Suprapubic skin (tissue), 4 donors: ENCODE measurements at places on chromosomes 4 and X. TPM values are rescaled to one million over a fixed set of nuclear protein-coding genes. Genes with fewer than 3 reads are reported as not detected.

DNA sequence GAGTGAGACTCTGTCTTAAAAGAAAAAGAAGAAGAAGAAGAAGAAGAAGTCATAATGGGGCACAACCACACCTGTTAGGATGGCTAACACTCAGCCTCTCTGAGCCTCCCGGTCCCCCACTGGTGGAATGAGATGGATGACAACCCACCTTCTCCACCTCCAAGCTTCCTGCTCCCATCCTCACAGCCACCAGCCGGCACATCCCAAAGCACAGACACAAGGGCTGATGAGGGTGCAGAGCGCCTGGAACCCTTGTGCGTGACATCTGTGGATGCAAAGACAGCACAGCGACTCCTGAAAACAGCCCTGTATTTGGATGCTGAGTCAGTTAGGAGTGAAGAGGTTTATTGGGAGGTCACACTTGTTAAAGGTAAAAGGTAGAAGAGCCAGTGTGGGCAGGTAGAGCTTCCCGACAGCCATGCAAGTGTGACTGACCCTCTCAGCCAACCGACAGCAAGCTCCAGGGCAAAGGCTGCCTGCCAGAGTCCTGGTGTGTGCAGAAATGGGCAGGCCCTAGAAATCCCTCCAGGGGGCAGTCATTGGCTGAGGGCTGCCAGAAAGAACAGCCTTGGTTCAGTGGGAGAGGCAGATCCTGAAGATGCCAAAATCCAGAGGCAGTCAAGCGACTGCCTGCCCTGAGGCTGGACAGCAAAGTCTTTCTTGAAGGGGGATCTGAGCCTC lies 26.6 kb upstream of the MAN2B2 start:
- no peaks in the 10 kb centered on the region for H3K4me1 ChIP-seq
- no peak overlapping the region for H3K27ac ChIP-seq
- no peak for DNase-seq
- H3K27me3 ChIP-seq = peaks cover 51% of the 10 kb centered on the region

DNA sequence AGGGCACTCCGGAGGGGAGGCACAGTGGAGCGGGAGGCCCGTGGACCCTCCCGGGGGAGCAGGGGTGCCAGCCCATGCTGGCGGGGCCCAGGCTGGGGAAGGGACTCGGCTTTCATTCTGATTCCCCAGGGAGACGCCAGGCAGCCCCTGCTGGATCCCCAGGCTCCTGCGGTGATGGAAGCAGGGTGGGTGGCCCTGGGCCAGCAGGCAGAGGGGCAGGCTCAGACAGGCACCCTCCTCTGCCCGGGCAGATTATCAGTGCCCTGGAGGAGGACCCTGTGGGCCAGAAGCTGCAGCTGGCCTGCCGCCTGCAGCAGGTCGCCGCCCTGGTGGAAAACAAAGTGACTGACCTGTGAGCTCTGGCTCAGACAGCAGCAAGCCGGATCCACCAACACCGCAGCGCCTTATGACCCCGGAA lies 2.1 kb upstream of the SRPK3 start:
- H3K4me1 ChIP-seq = peaks cover 25% of the 10 kb centered on the region
- no peak for DNase-seq
- H3K27me3 ChIP-seq = no peaks in the 10 kb centered on the region
- no peak overlapping the region for H3K4me3 ChIP-seq
- no peak overlapping the region for H3K27ac ChIP-seq

GRCh38 chr4:31193521-31193920 lies 473.4 kb downstream of the PCDH7 start:
- no peak overlapping the region for H3K27ac ChIP-seq
- no peak overlapping the region for H3K4me3 ChIP-seq
- H3K4me1 ChIP-seq = no peaks in the 10 kb centered on the region
- no peaks in the 10 kb centered on the region for H3K36me3 ChIP-seq

GRCh38 chrX:79366873-79367749 lies at the start of gene ITM2A:
TSS of gene ITM2A (minus strand) at chrX:79367334. CDS start at chrX:79367215, 119 bp downstream.
- peak; percentile 71 for DNase-seq
- H3K27ac ChIP-seq = peak within 1 kb of the TSS; percentile 65
- H3K4me1 ChIP-seq = no peaks in the 10 kb centered on the region
- no peaks in the 10 kb centered on the region for H3K36me3 ChIP-seq
- no peaks in the 10 kb centered on the region for H3K27me3 ChIP-seq
- peak within 1 kb of the TSS; percentile 54 for H3K4me3 ChIP-seq

DNA sequence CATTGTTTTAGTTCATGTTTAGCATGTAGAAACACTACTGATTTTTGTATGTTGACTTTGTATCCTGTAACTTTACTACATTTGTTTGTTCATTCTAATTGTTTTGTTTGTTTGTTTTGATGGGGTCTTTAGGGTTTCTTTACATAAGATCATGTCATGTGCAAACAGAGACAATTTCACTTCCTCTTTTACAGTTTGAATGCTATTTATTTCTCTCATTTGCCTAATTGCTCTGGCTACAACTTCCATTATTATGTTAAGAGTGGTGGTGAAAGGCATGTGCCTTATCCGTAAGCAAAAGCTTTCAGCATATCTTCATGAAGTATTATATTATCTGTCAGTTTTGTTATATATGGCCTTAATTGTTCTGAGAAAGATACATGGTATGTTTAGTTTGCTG lies 571.1 kb downstream of the PCDH7 start:
- H3K4me3 ChIP-seq = no peak overlapping the region
- H3K36me3 ChIP-seq = no peaks in the 10 kb centered on the region
- no peaks in the 10 kb centered on the region for H3K4me1 ChIP-seq
- H3K27ac ChIP-seq = no peak overlapping the region
- H3K27me3 ChIP-seq = no peaks in the 10 kb centered on the region

Gene RHOXF2
- not detected for total RNA-seq

Gene MXRA5
- total RNA-seq = 12.6 TPM

Gene ADH1C
- 0.64 TPM for total RNA-seq

Gene SLC9B1
- total RNA-seq = 2.9 TPM
